ENCODE measurements at places on chromosomes 7 and 10.

- peak; percentile 89 for DNase-seq
Measured at GRCh38 chr10:24344279-24344678, 135.3 kb downstream of the KIAA1217 start.

GRCh38 chr7:121531175-121532070 is 135.3 kb upstream of the FAM3C start:
- DNase-seq, result peak; percentile 20

- no peak for DNase-seq
Measured at GRCh38 chr10:63579371-63580014, 58.3 kb downstream of the REEP3 start.

DNA sequence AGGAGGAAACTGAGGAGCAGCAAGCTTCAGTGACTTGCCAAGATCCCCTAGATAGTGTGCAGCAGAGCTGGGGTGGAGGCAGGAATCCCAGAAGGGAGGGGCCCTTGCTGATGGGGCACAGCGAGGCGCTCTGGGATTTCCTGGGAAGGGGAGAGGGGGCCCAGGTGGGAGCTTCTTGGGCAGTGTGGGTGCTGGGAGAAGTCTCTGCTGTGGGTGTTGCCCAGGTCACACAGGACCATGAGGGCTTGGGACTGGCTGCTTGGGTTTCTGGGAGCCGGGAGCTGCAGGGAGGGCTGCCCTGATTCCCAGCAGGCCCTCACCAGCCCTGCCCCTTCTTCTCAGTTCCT is 55.2 kb downstream of the TSPAN15 start:
- no peak for DNase-seq

GRCh38 chr7:134546955-134547354 is 2.0 kb upstream of the AKR1B15 start:
- DNase-seq, result no peak

GRCh38 chr10:129888784-129889616 is 75.1 kb downstream of the EBF3 start:
- DNase-seq, result peak; percentile 66

DNA sequence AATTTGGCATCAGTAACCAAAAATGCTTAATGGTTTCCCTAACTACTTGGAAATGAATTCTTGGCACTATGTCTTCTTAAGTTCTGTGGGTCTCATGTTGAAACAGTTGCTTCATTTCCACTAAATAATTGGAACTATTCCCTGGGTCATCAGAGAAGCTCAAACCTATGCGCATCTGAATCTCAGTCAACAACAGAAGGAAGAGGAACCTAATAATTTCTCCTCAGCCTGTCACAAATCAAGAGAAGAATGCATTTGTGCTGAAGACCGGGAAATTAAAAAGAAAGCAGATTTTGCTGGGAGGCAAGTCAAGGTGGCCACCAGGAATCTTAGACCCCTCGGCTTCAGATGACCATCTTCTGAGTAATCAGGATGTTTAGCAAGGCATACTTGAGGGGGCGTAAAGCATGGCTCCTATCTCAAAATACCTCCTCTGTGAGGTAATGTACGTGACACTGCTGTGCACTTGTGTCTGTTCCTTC is 41.4 kb downstream of the TOMM7 start:
- peak; percentile 87 for DNase-seq

GRCh38 chr7:106562711-106563366 is 98.1 kb downstream of the CCDC71L start:
- DNase-seq, result no peak

DNA sequence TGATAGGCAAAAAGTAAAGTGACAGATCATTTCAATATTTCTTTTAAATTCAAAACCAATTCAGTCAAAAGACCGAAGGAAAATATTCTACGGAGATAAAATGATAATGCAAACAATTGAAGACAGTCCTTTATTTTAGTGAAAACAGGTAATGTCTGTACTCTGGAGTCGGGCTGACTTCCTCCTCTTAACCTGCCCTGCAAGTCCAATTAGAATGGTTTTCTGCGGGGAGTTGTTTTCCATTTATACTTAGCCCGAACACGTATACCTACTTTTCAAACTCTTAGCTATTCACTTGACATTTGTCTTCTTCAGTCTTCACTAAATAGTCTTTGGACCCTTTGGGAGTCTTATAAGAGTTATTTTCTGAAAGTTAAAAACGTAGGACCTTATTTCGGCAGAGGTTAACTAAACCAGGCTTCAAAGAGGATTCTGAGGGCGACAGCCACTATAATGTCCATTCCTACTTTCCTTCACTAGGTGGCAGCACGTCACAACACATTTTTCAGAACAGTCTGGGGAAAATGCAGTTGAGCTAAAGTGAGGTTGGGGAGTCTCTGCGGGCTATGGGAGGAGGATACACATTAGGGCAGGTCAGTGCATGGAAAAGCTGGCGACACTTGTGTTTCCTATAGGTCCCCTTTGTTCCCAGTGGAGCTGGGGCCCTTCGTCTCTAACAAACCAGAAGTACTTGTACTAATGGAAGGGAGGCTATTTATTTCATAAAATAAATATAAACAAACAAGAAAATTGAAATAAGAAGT is 472.0 kb downstream of the KCNMA1 start:
- DNase-seq, result peak; percentile 77

DNA sequence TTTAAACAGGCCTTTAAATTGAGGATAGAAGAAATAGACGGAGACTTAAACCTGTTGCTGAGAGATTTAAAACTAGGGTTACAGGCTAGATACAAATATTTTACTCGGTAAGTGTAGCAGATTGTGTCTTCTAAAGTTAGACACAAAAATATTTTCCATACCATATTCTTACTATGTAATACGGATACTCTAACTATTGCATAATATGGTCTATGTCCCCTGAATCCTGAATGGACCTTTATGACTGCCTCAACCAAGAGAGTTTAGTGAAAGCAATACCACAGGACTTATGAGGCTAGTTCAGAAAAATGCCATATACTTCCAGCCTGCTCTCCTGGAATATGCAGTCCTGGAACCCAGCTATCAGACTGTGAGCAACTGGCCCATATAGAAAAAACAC is 13.4 kb upstream of the TES start:
- no peak for DNase-seq

- DNase-seq, result no peak
Measured at GRCh38 chr7:12941512-12941911, 254.1 kb downstream of the ARL4A start.

GRCh38 chr10:117222552-117222951 is 18.4 kb upstream of the SLC18A2 start:
- DNase-seq, result no peak

DNA sequence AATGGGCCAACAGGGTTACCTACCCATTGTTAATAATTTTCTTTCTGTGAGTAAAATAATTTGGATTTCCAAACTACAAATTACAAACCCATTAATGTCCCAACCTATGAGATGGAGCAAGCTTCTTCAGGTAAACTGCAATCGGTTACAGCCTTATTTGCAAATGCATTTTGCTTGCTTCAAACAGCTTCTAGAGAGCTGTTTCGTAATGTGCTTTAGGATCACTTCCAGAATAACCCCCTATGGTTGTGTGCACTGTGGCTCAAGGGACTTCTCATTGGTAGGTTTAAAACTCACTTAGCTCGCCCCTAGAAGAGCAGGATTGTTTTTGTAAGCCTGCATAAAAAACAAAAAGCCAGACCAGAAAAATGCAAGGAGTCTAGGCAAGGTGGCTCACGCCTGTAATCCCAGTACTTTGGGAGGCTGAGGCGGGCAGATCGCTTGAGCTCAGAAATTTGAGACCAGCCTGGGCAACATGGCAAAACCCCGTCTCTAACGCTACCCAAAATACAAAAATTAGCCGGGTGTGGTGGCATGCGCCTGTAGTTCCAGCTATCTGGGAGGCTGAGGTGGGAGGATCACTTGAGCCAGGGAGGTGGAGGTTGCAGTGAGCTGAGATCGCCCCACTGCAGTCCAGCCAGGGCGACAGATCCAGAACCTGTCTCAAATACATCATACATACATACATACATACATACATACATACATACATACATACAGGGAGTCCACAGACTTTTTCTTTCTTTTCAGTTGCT is 3.3 kb upstream of the MAP3K8 start:
- no peak for DNase-seq

DNA sequence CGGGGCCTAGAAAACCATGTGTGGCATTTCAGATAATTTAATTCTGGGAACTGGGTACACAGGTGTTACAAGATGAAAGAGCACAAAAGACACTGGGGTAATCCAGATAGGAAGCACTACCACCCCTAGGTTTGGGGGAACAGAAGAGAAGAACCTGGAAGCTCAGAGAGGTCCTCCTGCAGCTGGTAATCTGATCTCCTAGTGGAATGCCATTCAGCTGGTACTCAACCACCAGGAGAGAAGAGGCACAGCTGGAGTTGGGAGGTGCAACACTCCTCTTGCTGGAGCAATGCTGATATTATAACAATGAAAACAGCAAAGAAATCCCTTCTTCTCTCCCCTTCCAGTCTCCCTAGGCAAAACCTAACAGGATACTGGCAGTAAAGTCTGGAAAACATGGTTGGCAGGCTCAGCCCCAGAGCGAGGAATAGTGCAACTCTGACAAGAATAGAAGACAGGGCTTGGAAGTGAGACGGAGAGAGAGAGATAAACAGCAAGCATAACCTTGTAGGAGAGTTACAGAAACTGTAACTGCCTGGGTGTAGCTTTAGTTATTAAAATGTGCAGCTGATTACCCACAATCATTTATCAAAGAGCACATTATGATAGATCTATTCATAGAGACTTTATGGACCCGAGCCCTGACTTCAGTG is 35.0 kb downstream of the NRF1 start:
- DNase-seq, result no peak

DNA sequence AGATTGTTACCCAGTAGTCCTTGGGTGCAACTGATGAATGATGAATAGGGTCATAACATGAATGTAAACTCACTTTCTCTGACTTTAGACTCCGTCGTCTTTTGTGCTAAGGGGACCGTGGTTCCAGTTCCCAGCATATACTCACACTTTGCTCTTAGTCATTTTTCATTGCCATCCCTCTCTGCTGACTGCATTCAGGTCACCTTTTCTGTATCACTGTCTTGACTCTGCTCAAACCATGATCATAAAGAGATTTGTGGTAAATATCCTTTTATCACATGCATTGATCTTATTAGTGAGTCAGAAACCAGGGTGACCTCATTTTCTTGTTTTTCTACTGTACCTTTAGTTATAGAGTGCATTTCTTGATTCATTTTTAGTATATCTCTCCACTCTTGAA is 141.1 kb upstream of the AGR3 start:
- no peak for DNase-seq

DNA sequence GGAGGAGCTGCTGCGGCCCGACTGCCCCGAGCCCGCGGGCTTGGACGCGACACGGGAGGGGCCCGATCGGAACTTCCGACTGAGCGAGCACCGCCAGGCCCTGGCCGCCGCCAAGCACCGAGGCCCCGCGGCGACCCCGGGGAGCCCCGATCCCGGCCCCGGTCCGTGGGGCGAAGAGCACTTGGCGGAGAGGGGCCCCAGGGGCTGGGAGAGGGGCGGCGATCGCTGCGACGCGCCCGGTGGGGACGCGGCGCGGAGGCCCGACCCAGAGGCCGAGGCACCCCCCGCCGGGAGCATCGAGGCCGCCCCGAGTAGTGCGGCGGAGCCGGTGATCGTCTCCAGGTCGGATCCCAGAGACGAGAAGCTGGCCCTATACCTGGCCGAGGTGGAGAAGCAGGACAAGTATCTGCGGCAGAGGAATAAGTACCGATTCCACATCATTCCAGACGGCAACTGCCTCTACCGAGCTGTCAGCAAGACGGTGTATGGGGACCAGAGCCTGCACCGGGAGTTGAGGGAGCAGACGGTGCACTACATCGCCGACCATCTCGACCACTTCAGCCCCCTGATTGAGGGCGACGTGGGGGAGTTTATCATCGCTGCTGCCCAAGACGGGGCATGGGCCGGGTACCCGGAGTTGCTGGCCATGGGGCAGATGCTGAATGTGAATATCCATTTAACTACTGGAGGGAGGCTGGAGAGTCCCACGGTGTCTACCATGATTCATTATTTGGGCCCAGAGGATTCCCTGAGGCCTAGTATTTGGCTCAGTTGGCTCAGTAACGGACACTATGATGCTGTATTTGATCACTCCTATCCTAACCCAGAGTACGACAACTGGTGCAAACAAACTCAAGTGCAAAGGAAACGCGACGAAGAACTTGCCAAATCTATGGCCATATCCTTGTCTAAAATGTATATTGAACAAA is 1.4 kb downstream of the OTUD1 start:
- DNase-seq, result peak; percentile 85

DNA sequence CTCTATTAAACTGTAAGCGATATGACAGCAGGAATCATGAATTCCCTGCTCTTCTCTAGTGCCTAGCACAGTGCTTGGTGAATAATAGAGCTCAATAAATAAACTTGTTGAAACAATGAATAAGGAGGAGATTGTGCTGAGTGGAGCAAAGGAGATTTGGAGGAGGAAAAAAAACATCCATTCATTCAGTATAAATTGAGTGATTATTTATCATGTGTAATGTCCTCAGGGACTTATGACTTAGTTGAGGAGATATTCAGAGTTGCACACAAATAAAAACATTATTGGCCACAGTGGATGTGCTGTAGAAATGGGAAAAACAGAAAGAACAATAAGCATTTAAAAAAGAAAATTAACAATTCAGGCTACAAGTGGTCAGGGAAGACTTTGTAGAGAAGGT is 125.7 kb downstream of the FOXP2 start:
- peak; percentile 16 for DNase-seq

DNA sequence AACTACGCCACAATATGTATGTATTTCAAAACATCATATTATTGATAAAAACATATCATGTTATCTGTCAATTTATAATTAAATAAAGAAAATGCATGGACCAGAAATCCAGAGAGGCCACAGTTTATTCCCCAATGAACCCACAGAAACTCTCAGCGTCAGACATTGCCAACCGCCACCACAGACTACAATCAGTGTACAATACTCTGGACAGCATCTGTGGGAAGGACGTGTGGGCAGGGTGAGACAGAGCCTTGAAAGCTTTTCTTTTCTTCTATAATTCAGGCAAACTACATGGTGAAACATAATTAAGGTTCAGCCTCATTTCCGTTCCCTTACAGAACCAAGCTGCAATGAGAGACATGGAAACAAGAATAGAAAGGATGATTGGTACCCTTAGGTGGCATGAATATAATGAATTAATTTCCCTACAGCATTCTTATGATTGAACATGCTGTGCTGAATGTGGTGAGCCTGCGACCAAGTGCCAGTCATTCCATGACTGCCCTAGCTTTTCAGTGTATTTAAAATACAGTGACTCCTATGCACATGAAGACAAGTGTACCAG is 909.3 kb downstream of the SORCS1 start:
- DNase-seq, result no peak

DNA sequence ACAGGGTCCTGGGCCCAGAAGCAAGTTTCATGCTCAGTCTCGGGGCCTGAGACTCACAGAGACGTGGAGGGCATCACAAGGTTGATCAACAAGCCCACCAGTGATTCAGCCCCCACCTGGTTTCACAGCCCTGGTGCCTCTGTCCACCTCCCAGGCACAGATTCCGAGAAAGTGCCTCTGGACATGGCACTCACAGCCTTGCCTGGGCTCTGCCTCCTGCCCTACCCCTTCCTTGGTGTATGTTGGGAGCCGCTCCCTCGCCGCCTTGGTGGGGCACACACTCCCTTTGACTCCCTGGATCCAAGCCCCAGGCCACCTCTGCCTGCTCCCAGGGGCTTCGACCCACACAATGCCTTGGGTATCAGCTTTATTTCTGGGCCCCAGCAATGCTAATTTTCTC is 200.8 kb upstream of the PPP2R2D start:
- no peak for DNase-seq
